ENCODE measurements at places on chromosomes 12 and 14.

- DNase-seq = no peak
These were observed 74.5 kb downstream of the LRRC74A start for GRCh38 chr14:76900682-76901081.

DNA sequence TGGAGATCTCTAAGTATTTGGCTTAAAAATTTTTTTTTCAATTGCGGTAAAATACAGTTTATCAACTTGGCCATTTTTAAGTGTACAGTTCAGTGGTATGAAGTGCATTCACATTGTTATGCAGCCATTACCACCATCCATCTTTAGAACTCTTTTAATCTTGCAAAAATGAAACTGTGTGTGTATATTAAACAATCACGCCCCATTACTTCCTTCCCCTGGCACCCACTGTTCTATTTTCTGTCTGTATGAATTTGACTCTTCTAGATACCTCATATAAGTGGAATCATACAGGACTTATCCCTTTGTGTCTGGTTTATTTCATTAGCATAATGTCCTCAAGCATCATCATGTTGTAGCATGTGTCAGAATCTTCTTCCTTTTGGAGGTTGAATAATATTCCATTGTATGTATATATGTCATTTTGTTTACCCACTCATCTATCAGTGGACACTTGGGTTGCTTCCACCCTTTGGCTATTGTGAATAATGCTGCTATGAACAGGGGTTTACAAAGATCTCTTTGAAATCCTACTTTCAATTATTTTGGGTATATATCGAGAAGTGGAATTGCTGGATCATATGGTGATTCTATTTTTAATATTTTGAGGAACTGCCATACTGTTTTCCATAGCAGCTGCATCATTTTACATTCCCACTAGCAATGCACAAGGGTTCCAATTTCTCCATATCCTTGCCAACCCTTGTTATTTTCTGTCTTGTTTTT lies 62.9 kb downstream of the SAMD4A start:
- DNase-seq = no peak

DNA sequence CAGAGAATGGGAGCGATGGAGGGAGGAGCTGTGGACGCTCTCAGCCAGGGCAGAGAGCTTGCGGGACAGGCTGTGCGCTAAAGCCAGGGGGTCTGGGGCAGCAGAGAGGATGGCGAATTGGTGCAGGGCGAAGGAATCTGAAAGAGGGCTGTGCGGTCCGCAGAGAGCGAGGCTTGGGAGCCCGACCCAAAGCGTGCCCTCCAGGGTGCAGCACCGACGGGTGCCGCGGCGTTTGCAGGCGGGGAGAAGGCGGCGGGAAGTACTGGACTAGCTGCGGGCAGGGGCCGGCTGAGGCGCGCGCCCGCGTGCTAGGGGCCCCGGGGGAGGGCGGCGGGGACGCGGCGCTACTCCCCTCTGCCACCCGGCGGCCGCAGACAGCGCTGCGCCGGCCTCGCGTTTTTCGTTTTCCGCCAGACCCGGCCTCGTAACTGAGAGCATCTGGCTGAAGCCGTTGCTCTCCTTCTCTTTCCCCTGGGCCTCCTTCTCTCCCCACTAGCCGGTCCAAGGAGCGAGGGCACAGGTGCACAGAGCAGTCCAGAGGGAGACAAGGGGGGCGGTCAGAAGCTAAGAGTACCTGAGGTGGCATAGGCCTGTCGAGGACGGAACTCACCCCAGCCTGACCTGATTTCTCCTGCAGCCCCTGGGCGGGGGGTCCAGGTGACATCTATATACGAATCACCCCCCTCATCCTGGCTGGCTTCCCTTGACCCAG lies 24.9 kb downstream of the SLC6A12 start:
- DNase-seq = peak; percentile 64

GRCh38 chr12:118376089-118377020 lies at the start of gene SUDS3:
Gene SUDS3, plus strand, starts transcription at chr12:118376555. Its CDS starts 137 bp downstream, at chr12:118376692.
- peak; percentile 94 for DNase-seq

GRCh38 chr12:96057986-96058553 lies 22.7 kb upstream of the LTA4H start:
- no peak for DNase-seq

DNA sequence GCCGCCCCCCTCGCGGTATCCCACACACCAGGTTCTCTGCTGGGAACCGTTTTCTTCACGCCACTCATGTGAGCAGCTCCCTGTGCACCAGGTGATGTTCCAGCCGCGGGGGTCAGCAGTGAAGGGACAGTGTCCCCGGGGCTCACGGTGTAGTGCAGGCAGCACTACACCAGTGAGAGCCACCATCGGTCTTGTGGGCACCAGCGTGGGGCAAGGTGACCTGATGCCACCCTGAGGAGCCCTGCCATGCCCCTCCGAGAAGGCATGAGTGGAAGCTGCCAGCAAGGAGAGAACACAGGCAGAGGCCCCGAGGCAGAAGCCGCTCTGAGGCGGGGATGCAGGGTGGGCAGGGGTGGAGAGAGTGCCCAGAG lies 11.5 kb upstream of the FBRSL1 start:
- DNase-seq = no peak

- DNase-seq = no peak
These were observed 411.2 kb downstream of the NPAS3 start for GRCh38 chr14:33349871-33350270.

GRCh38 chr12:113463746-113464451 lies 7.8 kb downstream of the LHX5 start:
- no peak for DNase-seq

- no peak for DNase-seq
These were observed 3.6 kb upstream of the MDGA2 start for GRCh38 chr14:47678993-47679392.

DNA sequence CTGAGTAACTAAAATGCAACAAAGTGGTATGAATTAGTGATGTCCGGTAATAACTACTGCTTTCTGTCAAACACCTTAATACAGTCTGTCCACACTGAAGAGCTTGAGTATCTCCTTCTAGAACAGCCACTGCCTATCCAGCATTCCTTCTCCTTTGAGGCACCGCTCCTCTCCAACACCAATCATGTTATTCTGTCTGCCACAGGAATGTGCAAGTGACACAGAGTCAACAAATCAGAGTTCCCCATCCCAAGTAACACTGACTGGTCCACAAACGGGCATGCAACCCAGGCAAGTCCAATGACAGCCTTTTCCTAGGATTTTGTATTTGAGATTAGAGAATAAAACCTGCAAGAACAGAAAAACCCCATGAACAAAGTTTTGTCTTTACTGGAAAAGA lies 3.8 kb downstream of the GXYLT1 start:
- DNase-seq = no peak

DNA sequence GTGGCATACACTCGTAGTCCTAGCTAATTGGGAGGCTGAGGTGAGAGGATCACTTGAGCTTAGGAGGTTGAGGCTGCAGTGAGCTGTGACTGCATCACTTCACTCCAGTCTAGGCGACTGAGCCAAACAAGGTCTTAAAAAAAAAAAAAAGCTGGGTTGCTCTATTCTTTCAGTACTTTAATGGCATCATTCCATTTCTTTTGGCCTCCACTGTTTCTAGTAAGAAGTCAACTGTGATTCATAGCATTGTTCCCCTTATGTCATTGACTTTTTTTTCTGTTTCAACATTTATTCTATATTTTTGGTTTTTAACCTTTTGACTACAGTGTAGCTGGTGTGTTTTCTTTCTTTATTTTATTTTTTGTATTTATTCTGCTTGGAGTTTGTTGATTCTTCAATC lies 16.7 kb upstream of the PRKCH start:
- DNase-seq = no peak

GRCh38 chr12:24574538-24574937 lies 374.4 kb downstream of the BCAT1 start:
- no peak for DNase-seq

DNA sequence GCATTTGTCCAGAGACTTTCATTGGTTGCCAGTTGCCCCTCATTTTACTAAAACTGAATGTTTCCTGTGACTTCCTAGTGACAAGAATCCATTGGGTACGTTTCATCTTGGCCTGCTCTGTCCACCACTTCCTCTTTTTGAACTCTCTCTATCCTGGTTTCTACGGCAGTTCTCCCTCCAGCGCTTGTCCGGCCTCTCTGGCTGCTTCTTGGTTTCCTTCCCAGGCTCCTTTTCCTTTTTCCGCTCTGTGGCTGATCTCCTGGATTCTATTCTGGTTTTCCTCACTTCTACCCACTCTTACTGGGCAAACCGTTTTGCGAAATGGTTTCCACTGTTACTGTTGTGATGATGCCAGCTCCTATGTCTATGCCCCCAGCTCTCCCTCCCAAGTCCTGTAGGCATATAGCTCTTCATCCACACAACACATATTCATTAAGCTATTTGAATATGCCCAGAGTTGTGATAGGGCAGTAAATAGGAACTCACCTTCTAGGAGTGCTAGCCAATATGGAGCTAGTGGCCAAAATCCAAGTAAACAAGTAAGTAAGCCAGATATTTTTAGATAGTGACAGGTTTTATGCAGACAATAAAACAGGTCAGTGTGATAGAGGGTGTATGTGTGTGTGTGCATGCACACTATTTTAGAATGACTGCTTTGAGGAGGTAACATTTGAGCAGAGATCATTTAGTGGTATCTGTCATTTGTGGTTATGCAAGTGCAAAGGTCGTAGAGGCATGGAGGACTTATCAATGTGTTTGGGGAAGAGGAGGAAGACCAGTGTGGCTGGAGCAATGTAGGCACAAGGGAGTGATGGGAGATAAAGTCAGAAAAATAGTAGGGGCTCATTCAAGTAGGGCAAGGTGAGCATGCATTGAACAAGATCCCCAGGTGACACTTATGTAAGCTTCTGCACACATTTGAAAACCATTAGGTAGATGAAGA lies 27.9 kb upstream of the CTDSP2 start:
- DNase-seq = no peak

DNA sequence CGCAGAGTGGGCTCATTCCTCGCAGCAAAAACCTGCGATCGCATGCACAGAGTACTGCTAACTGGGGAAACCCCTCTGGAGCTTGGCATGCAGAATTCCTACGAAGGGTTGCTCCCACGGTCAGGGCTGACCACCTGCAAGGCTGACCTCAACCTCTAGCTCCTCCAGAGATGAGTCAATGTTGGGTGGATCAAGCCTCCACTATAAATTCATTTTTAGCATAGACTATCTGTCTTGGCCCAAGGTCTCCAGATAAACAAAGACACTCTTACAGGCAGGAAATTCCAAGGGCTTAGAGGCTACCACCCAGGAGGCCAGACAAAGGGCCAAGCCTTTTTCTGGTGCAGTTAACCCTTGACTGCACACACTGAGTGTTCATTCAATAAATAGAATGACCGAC lies 296.5 kb downstream of the TMEM132D start:
- DNase-seq = no peak

DNA sequence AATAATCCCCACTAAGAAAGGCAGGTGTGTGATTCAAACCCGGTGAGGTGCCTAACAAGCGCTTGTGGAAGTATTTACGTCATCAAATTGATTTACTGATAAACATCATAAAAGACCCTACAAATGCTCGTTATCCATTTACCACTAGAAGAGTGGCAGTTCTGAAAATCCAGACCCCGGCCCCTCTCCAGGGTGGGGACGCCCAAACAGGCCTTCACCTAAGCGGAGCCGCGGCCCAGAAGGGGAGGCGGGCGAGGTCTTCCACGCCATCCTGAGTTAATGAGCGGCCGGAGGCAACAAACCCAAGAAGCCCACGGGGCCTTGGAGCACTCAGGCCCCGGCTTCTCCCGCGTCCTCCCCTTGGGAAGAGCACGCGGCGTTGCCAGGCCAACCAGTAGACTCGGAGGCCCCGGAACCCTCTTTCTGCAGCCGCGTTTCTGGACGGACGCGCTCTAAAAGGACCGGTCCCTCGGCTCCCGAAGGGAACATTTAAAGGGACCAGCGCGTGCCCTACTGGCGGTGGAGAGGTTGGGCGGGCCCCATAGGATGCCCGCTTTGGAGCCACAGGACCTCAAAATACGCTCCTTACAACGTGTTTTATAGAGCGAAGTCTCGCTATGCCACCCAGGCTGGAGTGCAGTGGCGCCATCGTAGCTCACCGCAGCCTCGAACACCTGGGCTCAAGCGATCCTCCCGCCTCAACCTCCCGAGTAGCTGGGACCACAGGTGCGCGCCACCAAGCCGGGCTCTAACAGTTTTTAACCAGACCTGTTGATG lies 3.5 kb downstream of the PTPN21 start:
- DNase-seq = peak; percentile 86

- no peak for DNase-seq
These were observed 94.0 kb downstream of the BCAT1 start for GRCh38 chr12:24854908-24855307.

- DNase-seq = no peak
These were observed 183.9 kb upstream of the SOX5 start for GRCh38 chr12:24133384-24133783.

DNA sequence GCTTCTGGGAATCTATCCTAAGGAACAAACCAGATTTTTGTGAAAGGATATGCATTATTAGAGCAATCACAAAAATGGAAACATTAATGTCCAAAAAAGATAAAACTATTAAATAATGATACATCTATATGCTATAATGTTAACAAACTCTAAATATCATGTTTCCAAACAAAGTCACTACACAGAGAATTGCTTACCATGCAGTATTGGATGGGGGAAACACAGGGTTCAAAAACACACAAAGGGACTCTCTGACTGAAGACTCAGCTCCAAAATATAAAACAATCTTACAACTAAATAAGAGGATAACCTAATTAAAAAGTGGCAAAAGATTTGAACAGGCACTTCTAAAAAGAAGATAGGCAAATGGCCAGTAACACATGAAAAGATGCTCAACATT lies 304.2 kb downstream of the DPF3 start:
- no peak for DNase-seq

DNA sequence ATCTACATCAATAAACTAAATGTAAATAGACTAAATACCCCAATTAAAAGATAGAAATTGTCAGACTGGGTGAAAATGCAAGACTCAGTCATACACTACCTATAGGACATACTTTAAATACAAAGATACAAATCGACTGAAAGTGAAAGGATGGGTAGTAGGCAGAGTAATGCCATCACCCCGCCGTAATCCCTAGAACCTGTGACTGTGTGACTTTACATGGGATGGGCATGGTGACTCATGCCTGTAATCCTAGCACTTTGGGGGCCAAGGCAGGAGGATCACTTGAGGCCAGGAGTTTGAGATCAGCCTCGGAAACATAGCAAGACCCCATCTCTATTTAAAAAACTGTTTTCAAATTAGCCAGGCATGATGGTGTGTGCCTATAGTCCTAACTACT lies 2.6 kb upstream of the EVL start:
- DNase-seq = no peak

- DNase-seq = no peak
These were observed 29.3 kb downstream of the PPM1A start for GRCh38 chr14:60278350-60278749.

GRCh38 chr12:123151457-123152454 lies 866 bp upstream of the PITPNM2 start:
- DNase-seq = peak; percentile 47
